ENCODE measurements at places on chromosomes 3 and 15.

DNA sequence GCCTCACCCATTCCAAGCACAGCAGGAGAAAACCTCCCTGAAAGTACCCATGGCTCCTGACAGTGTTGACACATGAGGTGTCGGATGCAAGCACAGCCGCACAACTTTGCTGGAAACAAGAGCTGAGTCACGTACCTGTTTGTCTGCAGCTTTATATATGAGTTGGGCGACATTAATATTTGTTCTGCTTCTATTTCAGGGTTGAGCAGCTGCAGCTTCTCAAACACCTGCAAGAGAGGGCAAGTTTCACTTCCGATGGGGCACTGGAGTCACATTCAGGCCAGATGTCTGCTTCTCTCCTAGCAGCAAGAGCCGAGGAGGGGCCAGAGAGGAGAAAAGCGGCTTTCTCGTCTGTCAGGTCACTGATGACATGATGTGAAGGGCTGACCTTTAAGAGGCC, 88.0 kb downstream of the NUP210 start:
- DNase-seq = no peak

DNA sequence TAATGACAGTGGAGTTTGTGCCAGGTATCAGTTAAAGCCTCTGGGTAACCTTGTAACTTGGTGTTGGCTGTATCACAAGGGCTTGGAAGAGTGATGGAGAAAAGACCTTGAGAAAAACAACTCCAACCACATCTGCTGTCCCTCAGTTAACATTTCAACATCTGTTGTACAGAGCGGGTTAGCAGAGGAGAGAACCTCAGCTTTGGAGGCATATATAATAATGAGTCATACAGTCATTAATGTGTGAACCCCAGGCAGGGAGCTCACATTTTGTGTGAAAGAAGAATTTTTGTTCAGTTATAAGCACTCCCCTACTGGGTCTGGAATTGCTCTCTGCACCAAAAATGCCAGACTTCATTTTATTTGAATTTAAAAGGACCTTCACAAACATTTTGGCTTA, 439.5 kb downstream of the PDCD6IP start:
- no peak for DNase-seq

- no peak for DNase-seq
Observed at GRCh38 chr3:42698911-42699230, 3.7 kb downstream of the HHATL start.

DNA sequence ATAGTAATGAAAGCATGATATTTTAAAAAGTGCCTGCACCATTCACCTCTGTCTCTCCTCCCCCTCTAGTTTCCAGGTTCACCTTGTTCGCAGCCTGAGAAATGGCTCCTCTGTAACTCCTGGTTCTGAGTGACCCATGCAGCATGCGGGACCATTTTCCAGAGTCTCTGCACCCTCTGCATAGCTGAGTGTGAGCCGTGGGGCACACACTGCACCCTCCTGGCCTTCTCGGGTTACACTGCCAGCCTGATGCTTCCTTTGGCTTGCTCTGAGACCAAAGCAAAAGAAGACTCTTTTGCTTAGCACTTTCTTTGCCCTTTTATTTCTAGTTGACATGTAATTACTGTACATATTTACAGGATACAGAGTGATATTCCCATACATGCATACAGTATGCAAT, 287.3 kb downstream of the GABRG3 start:
- DNase-seq = no peak

DNA sequence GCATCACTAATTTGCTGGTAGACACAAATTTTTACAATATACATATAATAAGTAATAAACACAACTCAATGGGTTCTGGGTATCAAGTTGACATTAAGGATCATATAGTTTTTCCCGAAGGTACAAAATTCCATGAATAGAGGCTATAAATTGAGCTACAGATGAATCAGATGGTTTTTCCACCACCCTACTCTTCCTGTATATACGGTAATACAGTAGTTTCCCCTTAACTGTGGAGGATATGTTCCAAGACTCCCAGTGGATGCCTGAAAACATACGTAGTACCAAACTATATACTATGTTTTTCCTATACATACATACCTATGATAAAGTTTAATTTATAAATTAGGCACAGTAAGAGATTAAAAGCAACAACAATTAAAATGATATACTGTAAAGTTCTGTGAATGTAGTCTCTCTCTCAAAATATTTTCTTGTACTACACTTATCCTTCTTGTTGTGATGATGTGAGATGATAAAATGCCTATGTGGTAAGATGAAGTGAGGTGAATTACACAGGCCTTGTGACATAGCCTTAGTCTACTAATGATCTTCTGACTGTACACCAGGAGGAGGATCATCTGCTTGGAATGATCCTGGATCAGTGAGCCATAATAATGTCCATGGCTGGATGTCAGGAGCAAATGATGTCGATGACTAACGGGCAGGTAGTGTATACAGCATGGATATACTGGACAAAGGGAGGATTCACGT, 116.7 kb downstream of the NR1I2 start:
- no peak for DNase-seq

DNA sequence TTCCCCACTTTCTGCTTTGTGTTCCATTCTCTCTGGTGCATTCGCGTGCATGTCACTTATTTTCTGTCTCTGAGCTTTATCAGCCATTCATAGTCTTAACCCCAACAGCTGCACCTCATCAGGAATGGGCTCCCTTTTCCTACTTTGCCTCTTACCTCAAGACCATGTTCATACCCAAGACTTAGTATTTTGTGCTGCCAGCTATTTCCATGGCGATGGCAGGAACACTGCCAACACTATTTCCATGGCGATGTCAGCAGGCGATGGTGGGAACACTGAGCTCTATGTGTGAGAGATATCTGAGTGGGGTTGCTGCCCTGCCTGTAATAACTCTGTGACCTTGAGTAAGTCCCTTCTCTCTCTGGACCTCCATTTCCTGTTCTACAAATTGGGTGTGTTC, 5.5 kb downstream of the ZNF35 start:
- DNase-seq = no peak

DNA sequence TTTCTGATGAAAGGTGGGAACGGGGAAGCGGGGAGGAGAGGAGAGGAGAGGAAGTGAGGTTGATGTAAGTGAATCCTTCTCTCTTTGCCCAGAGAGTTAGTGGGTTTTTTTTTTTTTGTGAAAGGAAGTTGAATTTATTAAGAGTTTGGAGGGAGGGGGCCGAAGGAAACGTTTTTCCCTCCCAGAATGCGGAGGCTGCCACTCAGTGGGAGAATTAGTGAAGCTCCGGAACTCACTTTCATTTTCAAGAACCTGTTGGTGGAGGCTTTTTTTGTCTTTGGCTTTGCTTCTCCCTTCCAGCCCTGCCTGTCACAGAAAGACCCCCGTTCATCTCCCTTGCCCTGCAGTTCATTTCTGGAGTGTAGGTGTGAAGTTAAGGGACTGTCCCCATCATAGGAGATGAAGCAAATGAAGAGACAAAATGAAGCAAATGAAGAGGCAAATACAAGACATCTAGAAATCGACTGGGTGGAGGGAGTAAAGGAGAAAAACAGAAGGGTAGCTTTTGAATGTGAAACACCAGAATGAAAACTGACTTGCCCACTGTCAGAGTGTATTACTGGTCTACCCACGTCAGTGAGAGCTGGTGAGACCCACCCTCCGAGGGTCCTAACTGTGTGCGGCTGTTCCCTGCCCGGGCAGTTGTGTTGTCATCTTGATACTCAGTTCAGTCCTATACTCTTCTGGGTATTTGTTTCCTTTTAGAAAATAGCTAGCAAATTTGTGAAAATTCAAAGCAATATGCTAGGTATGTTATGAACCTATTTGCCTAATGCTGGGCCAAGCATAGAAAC, 91.5 kb downstream of the ITPR1 start:
- DNase-seq = no peak

- no peak for DNase-seq
Observed at GRCh38 chr3:132211896-132212295, 105.3 kb upstream of the ACP3 start.

DNA sequence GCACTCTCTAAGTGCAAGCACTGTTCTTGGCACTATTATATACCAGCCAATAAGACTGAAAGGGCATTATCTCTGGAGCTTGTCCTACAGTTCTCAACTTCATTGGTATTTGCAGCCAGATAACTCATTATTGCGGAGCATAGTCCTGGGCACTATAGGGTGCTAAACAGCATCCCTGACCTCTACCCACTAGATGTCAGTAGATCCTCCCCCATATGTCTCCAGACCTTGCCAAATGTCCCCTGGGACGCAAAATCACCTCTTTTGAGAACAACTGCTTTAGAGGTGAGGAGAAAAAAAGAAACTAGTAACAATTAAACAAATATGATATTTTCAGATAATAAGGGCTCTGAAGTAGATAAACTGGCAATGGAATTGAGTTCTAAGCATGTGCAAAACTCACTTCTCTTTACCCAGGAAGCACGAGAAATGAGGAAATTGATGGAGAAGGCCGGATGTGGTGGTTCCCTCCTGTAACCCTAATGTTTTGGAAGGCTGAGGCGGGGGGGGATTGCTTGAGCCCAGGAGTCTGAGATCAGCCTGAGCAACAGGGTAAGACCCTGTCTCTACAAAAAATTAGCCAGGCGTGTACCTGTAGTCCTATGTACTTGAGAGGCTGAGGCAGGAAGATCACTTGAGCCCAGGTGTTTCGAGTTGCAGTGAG, 61.4 kb downstream of the FRMD4B start:
- no peak for DNase-seq

DNA sequence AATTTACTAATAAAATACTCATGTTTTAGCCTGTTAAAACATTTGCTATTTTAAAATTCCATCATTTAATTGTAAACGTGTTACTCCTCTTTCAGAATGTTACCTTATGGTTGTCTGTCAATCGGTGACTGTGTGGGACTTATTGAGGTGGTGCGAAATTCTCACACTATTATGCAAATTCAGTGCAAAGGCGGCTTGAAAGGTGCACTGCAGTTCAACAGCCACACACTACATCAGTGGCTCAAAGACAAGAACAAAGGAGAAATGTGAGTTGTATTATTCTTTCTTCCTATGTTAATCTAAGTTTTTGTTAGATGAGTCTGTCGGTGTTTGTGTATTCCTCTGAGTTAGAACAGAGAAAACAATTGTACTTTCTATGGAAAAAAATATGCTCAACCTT, 21.7 kb downstream of the KCNMB3 start:
- DNase-seq = no peak

GRCh38 chr3:127697551-127698240, 24.9 kb downstream of the ABTB1 start:
- DNase-seq = peak; percentile 29

DNA sequence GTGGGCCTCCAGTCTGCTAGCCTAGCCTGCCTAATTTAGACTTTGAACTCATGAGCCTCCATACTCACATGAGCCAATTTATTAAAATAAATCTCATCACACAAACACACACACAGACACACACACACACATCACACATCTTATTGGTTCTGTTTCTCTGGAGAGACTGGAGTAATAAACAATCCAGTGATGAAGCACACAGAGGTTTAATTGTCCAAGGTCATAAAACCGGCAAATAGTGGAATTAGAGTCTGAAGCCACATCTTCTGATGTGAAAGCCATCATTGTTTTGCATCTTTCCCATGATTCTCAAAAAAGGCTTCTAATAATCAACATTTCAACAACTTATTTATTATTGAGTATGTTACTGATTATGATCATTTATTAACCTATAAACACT, 249.4 kb upstream of the KCNH8 start:
- no peak for DNase-seq

DNA sequence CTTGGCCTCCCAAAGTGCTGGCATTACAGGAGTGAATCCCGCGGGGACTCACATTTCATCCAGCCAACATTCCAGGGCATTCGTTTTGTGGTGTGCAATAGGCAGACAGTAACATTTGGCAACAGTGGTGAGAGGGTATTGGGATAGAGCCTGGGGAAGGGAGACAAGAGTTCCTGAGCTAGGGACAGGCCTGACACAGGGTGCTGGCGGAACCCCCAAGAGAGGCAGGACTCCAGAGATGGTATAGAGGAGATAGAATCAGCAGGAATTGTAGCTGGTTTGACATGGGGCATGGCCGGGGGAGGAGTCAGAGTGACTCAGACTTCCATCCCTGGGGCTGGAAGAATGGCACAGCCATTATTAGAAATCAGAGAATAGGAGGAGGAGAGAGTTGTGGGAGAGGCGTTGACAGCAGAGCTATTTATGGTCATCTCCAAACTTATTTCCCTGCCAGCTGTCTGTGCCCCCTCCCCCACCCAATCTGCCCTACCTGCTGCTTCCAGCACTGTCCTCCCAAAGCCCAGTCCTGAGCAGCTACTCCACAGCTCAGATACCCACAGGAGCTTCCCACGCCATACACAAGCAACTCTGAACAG, 4.4 kb upstream of the IDH2 start:
- no peak for DNase-seq

All from HuH-7.5 (cell line).